ENCODE measurements at places on chromosomes 12 and 14. TPM values are rescaled to one million over a fixed set of nuclear protein-coding genes. Genes with fewer than 3 reads are reported as not detected.

Gene LRRK2
- total RNA-seq = 4.5 TPM

Gene FAM222A
- 0.19 TPM for total RNA-seq

Gene NRL
- total RNA-seq = 1.3 TPM

Gene LIN7A
- total RNA-seq = not detected

- H3K4me1 ChIP-seq = no peaks in the 10 kb centered on the region
- no peak overlapping the region for H3K4me3 ChIP-seq
- H3K36me3 ChIP-seq = no peaks in the 10 kb centered on the region
- H3K27ac ChIP-seq = no peak overlapping the region
- H3K27me3 ChIP-seq = no peaks in the 10 kb centered on the region
Measured at GRCh38 chr12:105798256-105798845, 340.4 kb downstream of the NUAK1 start.

DNA sequence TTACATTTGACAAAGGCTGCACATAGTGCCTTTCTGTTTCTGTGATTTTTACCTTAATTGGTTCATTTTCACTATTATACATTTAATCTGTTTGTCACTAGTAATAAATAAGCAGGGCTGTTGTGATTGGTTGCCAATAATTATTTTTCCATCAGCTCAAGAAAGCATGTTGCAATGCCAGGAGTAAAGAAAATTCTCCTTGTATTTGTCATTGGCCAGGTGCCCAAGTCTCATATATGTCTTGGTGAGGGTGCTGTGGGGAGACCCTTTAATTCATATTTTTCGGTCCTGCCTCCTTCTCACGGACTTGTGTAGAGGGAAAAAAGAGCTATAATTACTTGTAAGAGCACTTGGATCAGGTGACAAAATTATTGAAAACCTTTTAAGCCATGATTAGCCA, 108.0 kb downstream of the KITLG start:
- peak; percentile 70 for DNase-seq
- no peak overlapping the region for H3K4me3 ChIP-seq
- H3K36me3 ChIP-seq = no peaks in the 10 kb centered on the region
- no peaks in the 10 kb centered on the region for H3K27me3 ChIP-seq
- H3K27ac ChIP-seq = peak overlapping the region; percentile 64

GRCh38 chr14:92315050-92315805, 7.7 kb upstream of the SLC24A4 start:
- DNase-seq = no peak
- peaks cover 6% of the 10 kb centered on the region for H3K36me3 ChIP-seq
- no peak overlapping the region for H3K4me3 ChIP-seq
- peaks cover 13% of the 10 kb centered on the region for H3K27me3 ChIP-seq
- no peak overlapping the region for H3K27ac ChIP-seq

DNA sequence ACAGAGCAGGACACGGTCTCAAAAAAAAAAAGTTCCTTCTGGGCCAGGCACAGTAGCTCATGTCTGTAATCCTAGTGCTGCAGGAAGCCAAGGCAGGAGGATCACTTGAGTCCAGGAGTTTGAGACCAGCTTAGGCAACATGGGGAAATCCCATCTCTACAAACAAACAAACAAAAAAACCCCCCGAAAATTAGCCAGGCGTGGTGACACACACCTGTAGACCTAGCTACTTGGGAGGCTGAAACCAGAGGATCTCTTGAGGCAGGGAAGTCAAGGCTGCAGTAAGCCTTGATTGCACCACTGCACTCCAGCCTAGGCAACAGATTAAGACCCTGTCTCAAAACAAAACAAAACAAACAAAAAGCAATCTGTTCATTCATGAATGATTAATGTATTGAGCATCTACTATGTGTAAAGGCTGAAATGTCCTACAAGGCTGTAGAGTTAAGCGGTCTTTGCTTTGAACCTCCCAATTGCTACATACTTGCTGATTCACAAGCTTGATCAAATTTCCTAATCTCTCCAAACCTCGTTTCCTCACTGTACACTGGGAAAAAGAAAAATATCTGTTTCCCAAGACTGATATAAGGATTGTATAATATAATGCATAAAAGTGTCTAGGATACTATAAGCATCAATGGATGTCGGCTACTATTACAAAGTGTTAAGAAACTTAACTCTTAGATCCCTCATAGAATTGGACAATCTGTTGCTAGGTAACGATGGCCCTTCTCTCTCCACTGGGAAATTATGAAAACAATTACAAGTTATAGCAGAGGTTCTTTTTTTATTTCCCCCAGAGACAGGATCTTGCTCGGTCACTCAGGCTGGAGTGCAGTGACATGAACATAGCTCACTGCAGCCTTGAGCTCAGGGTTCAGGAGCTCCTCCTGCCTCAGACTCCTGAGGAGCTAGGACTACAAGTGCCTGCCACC, 7.9 kb upstream of the RILPL2 start:
- no peaks in the 10 kb centered on the region for H3K4me1 ChIP-seq
- H3K36me3 ChIP-seq = no peaks in the 10 kb centered on the region
- H3K27me3 ChIP-seq = no peaks in the 10 kb centered on the region
- no peak overlapping the region for H3K27ac ChIP-seq

- no peak overlapping the region for H3K4me3 ChIP-seq
- peaks cover 17% of the 10 kb centered on the region for H3K4me1 ChIP-seq
- no peak for DNase-seq
- no peaks in the 10 kb centered on the region for H3K36me3 ChIP-seq
- H3K27ac ChIP-seq = no peak overlapping the region
Measured at GRCh38 chr12:27221625-27222387, 22.3 kb upstream of the STK38L start.

GRCh38 chr14:97843066-97843465, 1045.9 kb downstream of the VRK1 start:
- no peaks in the 10 kb centered on the region for H3K36me3 ChIP-seq
- no peak overlapping the region for H3K27ac ChIP-seq
- H3K4me1 ChIP-seq = no peaks in the 10 kb centered on the region

DNA sequence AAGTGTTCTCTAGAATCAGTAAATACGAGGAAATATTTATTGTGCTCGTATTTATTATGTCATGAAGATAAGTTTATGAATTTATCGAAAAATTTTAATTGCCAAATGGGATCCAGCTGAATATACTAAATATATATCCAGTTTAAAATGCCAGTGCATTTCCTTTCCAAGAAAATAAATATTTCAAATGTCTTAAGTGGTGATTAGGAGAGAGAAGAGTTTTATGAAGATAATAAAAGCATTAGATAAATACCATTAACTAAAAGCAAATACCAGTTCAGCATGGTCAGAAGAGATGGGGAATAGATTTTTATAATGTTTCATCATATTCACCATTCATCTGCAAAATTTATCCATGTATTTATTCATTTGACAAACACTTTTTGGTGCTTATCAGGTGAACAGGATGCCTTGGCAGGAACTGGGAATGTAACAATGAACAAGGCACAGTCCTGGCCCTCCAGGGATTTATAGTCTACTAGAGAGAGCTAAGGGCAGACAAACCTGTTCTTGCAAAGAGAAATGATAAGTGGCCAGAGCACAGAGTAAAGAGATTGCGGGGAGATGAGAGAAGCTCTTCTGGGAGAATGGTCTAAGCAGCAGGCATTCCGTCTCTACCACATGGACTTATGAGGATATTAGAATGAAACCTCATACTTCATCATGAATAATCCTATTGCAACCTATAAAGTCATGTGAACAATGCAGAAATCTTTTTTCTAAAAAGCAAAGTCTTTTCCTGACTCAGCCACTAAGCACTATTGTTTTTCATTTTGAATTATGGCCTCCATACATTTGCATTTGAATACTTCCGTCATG, 143.7 kb upstream of the ABCD2 start:
- H3K27ac ChIP-seq = no peak overlapping the region
- no peaks in the 10 kb centered on the region for H3K36me3 ChIP-seq
- no peak for DNase-seq
- H3K4me3 ChIP-seq = no peak overlapping the region

GRCh38 chr14:68688872-68689371, 103.9 kb downstream of the ZFP36L1 start:
- peak overlapping the region; percentile 96 for H3K27ac ChIP-seq
- no peaks in the 10 kb centered on the region for H3K27me3 ChIP-seq
- no peak overlapping the region for H3K4me3 ChIP-seq

- peaks cover 7% of the 10 kb centered on the region for H3K36me3 ChIP-seq
- peak; percentile 92 for DNase-seq
Measured at GRCh38 chr12:570435-570920, 92.8 kb downstream of the NINJ2 start.

GRCh38 chr12:94143951-94144350, 4.4 kb upstream of the PLXNC1 start:
- DNase-seq = no peak
- H3K36me3 ChIP-seq = peaks cover 4% of the 10 kb centered on the region

DNA sequence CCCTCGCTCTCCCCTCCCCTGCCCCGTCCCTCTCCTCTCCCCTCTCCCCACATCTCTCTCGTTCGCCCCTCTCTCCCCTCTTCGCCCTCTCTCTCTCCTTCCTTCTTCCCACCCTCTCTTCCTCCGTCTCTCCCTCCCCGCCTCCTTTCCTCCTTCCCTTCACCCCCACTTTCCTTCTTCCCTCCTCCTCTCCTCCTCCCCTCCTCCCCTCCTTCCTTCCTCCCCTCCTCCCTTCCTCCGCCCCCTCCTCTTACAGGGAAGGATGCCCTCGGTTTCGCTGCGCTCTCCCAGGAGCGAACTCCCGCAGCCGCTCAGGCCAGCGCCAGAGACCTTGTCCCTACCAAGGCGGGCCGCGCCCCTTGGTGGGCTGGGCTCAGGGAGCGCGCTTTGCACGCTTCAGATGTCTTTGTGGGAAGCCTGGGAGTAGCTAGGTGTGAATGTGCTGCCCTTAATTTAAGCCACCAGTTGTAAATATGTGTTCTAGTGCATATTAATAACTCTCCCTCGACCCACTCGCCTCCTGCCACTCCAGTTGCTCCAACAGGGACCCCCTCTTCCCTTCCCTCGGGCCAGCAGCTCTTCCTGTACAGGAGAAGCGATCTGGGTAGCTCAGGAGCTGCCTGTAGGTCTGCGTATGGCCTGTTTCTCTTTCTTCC, 13.3 kb upstream of the MAP3K9 start:
- H3K36me3 ChIP-seq = no peaks in the 10 kb centered on the region
- peak overlapping the region; percentile 76 for H3K4me3 ChIP-seq
- no peak for DNase-seq
- H3K27ac ChIP-seq = peak overlapping the region; percentile 19

DNA sequence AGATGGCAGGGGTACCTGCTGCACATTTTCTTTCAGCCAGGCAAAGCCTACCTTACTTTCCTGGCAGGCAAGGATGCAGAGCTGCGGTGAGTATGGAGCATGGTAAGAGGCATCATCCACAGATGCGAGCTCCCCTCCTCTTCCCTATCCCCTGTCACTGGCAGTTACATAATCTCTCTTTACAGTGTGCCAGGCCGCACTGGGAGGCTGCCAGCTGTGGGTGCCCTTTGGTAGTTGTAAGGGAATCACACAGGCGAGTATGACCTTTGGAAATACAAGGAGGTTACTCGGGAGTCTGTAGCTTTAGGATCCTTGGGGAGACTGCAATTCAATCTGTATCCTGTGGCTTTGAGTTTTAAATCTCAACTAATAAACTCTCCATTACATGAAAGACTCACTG, 132.5 kb downstream of the KTN1 start:
- no peaks in the 10 kb centered on the region for H3K36me3 ChIP-seq
- H3K27me3 ChIP-seq = no peaks in the 10 kb centered on the region
- no peak overlapping the region for H3K4me3 ChIP-seq
- peaks cover 10% of the 10 kb centered on the region for H3K4me1 ChIP-seq

GRCh38 chr12:128671528-128672042, 152.2 kb downstream of the SLC15A4 start:
- no peak overlapping the region for H3K4me3 ChIP-seq
- no peak overlapping the region for H3K27ac ChIP-seq
- H3K4me1 ChIP-seq = no peaks in the 10 kb centered on the region
- no peaks in the 10 kb centered on the region for H3K36me3 ChIP-seq
- H3K27me3 ChIP-seq = no peaks in the 10 kb centered on the region

DNA sequence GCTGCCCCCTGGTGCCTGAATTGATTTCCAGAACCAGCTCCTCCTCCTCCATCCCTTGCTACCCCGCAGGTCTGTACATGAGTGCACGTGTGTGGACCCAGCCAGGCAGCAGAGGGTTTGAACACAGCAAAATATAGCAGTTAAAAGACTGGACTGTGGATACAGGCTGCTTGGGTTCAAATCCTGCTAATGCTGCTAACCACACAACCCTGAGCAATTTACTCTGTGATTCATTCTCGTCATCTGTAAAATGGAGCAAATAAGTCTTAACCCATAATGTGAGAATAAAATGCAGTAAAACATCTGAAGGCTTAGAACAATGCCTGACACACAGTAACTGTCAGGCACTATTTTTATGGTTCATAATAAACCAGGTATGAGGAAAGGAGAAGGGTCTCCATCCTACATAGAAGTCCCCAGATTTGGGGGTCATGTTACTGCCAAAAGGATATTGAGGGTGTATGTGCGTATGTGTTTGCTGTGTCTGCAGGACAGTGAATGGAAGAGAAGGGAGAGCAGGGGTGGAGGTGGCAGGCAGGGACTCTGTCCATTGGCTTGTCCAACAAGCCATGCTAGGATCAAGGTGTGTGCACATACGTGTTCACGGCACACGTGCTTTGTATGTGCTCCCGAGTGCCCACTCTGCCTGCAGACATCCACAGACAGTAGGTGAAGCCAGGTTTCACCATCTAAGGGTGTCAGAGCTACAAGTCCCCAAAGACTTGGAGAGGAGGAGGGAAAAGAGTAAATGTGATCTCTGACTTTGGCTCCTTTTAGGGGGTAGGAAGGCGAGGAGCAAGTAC, 1.5 kb upstream of the STAT6 start:
- H3K27me3 ChIP-seq = no peaks in the 10 kb centered on the region
- no peak for DNase-seq
- H3K4me3 ChIP-seq = peak overlapping the region; percentile 80
- peak overlapping the region; percentile 89 for H3K27ac ChIP-seq

DNA sequence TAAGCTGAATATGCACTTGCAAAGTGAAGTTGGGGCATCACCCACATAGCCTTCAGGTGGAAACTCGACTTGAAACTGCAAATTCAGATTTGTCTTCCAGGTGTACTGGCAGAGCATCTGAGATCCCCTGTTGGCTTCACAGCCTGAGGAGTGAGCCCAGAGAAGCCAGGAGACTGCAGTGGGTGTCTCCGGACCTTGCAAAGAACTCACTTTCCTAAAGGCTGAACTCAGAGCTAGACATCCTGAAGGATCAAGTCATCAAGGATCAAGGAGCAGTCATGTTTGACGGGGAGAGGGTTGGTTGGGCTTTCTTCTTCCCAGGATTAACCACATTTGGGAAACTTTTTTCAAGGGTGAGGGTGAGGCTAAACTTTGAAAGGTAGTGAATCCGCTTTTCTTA, 9.1 kb upstream of the HOXC13 start:
- DNase-seq = no peak
- H3K4me1 ChIP-seq = peaks cover 3% of the 10 kb centered on the region
- H3K27ac ChIP-seq = no peak overlapping the region

Measured in MCF 10A (cell line).